ENCODE measurements at places on chromosomes 1 and 21.

DNA sequence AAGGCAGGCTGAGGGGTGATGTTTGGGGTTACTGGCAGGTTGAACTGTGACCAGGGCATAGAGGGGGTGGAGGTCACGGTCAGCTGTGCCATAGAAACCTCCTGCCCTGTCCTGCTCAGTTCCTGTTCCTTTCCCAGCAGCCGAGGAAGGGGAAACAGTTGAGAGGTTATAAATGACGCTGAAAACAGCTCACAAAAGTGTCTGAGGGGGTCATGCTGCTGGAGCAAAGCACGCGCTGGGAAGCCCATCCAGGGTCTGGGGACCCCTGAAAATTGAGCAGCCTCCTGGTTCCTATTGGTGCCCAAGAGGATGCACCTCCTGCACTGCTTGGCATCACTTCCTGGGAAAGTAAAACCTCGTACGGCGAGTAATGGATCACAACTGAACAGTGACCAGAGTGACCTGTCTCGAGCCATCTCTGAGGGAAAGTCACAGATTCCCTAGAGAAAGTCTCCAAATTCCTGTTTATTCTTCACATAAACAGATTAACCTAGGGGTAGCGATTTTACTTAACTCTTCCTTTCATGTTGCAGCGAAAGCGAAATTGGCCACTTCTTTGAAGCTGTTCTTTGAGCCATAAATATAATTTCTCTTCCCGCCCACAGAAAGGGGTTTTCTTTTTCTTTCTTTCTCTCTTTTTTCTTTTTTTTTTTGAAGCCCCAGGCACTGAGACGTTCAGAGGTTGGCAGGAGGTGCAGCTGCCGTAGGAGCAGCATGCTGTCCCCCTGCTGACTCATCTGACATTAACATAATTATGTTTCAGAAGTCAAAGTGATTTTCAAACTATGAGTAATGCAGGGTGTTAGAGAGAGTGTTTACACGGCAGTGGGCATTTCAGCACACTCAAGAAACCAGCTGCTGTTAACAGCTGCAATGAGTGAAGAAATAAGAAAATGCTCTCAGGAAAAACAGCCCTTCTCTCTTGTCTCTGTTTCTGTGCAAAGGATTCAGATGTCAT is 41.8 kb upstream of the ATF3 start:
- peak; percentile 52 for DNase-seq

DNA sequence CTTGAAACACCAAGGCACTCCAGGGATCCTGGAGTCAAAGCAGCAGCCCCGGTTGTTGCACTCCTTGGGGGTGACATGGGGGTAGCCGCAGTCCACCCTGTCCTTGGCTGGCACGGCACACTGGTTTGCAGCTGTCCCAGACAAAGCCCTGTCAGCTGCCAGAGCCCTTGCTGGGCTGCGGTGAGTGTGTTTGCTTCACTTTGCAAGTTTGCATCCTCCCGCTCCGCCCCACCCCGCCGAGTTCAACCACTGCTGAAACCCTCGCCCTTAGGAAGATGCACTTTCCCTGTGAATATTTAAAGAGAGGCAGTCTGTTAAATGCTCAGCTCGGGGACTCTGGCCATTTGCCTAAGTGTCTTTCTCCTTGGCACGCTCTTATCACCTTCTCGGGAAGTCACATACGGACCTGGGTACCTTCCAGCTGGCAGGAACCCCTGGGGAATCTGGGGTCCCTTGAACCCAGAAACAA is 1.7 kb downstream of the TFF3 start:
- DNase-seq = no peak

GRCh38 chr1:52593495-52593894 is 8.7 kb upstream of the GPX7 start:
- peak; percentile 20 for DNase-seq

GRCh38 chr1:168216171-168216570 is 9.6 kb upstream of the SFT2D2 start:
- no peak for DNase-seq

GRCh38 chr1:80170811-80171485 is 1164.4 kb upstream of the ADGRL4 start:
- DNase-seq = no peak

DNA sequence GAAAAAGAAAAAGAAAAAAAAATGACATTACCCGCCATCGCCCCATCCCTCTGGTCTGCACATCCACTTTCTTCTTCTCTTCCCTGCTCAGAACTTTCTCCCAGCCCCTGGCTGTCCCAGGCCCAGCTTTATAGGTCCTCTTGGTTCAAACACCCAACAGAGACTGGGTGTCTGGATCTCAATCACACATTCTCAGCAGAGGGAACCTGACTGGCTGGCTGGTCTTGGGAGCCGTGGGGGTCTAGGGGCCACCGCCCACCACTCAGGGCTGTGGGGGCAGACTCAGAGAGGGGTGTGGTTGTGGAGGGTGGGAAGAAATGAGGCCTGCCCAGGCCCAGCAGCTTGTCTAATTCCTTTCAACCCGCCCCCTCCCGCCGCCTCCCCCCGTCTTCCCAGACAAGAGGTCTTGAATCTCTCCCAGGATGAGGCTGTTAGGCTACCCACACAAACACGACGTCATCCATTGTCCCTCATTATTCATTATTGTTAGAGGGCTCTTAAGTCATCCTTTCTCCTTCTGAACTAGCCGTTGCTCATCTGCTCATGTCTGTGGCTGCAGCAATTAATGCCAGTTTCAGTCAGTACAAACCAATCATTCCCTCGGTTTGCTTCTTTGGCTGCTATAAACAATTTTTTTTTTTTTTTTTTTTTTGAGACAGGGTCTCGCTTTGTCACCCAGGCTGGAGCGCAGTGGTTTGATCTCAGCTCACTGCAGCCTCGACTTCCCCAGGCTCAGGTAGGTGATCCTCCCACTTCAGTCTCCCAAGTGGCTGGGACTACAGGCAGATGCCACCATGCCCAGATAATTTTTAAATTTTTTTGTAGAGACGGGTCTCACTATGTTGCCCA is 40.6 kb upstream of the CLIC4 start:
- no peak for DNase-seq

DNA sequence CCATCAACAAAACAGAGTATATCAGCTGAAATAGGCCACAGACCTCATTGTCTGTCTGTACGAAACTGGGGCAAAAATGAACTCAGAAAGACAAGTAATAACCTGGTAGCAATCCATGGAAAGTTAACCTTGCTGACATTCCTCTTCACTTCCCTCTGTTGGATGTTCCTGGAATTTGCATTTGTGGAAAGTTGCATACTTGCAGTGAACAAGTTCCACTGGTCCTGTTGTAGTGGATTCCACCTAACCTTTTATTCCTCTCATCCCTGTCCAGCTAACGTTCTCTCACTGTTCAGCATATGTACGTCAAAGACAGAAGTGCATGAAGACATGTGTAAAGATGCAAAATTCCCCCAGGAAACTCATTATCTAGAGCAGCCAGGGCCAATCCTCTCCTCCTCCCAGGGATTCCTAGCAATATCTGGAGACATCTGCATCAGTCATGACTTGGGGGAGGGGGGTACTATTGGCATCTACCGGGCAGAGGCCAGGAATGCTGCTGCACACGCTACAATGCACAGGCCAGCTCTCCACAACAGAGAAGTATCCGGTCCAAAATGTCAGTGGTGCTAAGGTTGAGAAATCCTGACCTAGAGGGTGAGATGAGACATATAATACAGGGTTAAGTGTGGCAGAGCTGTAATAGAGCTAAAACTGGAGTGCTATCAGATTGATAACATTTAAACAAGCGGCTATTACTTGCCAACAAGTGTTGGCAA is 8.2 kb downstream of the LPAR3 start:
- no peak for DNase-seq

DNA sequence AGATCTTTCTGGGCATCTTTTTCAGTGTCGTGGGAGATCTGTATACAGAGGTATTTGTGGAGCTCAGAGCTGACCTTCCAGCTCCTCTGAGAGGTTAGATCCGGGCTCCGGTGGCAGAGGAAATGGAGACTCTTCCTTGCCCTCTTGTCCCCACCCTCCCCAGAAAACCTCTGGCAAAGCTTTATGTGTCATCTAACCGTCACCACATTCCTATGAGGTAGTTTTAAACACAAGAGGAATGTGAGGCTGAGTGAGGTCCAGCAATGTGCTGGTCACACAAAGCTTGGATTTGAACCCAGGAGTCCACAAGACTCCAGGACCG is 1.2 kb downstream of the CD160 start:
- DNase-seq = no peak

DNA sequence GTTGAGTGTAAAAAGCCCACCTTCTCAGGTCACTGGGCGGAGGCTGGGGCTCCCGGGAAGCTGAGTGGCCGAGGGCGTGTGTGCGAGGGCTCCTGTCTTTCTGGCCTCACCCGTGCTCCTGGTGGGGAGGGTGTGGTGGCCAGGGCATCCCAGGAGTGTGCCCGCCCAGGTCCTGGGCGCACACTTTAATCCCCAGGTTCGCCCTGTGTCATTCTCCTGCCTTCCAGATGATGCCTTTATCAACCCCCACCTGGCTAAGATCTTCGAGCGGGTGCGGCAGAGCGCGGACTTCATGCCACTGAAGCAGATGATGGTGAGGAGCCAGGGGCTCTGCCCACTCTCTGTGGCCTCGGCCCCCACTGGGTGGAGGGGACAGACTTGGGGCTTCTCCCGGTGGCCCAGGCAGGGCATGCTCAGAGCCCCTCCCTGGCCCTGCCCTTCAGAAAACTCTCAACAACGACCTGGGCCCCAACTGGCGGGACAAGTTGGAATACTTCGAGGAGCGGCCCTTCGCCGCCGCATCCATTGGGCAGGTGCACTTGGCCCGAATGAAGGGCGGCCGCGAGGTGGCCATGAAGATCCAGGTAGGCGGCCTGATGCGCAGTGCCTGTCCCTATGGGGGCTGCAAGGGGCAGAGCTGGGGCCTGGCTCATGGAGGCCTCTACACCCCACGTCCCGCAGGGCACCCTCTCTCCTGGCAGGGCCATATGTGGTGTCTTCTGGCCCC is 42.5 kb downstream of the COQ8A start:
- DNase-seq = no peak

GRCh38 chr1:241837901-241838300 is 10.1 kb upstream of the EXO1 start:
- no peak for DNase-seq

DNA sequence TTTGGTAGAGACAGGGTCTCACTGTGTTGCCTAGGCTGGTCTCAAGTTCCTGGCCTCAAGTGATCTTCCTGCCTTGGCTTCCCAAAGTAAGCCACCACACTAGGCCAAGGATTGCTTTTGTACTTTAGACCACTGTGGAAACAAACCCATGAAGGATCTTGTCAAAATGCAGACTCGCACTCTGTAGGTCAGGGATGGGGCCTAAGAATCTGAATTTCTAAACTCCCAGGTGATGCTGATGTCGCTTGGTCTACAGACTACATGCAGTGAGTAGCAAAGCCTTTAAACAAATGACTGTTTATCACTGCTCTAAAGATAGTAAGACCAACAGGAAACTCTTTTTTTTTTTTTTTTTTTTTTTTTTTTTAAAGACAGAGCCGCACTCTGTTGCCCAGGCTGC is 54.1 kb upstream of the MUTYH start:
- DNase-seq = no peak
